ENCODE measurements at places on chromosomes 5 and 9.
A peak's percentile ranks its signal among the peaks of the same experiment; 100 is the strongest.

DNA sequence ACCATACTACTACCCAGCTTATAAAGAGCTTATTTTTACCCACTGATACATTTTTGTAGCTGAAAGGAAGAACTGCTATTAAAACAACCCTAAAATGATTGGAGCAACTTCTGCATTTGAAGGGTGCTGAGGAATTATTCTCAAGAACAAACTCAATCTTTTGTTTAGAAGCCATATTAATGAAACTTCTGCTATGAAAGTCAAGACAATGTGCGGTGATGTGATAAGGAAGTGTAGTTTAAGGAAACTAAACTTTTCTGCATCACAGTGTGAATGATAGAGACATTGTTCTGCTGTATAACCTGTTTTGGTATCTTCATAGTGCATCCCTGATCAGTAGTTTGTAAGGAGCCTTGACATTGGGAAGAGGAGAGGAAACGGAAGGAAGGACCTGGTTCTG lies 408.5 kb downstream of the TMEM38B start:
- no peak for DNase-seq

- DNase-seq, result no peak
Measured at GRCh38 chr9:74443036-74443750, 53.9 kb upstream of the RORB start.

DNA sequence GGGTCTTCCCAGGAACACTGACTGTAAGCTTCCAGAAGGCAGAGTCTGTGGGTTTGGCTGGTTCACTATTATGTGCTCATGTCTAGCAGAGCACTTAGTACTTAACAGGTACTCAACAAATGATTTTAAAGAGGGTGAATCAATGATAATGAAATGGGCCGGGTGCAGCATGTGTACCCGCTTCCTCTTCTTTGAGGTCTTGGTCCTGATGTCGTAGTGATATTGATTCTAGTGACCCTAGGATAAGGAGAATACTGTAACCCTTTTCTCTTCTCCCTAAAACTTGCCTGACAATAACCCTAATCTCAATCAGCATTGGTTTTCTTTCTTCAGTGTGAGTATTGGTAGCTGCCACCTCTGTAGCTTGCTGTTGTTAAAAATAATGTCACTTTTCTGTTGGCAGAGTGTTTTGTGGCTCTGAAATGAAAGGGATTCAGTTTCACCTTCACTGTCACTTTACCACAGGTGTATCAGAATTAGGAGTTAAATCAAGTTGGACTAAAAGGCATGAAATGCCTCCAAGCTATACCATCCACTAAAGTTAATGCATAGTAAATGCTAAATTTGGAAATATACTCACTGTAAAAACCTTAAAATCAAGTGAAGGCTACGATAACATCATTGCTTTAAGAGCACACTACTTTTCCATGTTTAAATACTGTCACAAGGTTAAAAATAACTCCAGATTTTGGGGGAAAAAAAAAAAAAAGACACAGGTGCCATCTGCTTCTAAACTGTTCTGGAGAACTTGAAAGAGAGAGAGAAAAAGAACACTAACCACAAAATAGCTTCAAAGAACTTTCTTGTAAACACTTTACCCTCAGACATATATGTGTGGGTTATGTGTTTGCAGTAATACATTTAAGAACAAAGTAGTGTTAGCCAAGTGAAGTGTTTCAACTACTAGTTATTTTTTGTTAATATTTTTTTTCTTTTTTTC lies 6.0 kb downstream of the CAMK4 start:
- no peak for DNase-seq

DNA sequence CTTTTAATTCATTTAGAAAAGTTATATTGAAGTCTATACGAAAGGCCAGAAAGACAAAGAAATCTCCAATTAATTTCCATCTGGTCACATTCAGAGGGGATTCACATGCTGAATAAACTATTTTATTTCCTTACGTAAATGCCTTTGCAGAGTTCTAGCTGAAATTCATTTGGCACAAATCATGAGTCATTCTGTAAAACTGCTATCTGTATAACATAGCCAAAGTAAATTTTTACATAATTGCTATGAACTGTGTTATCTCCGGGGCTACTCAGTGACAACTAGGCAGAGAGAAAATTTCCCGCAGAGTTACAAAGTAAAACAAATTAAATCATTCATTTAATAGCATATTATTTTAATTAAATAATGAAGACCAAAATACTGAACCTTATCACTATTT lies 463.2 kb upstream of the ADAMTS16 start:
- DNase-seq, result peak; percentile 44

DNA sequence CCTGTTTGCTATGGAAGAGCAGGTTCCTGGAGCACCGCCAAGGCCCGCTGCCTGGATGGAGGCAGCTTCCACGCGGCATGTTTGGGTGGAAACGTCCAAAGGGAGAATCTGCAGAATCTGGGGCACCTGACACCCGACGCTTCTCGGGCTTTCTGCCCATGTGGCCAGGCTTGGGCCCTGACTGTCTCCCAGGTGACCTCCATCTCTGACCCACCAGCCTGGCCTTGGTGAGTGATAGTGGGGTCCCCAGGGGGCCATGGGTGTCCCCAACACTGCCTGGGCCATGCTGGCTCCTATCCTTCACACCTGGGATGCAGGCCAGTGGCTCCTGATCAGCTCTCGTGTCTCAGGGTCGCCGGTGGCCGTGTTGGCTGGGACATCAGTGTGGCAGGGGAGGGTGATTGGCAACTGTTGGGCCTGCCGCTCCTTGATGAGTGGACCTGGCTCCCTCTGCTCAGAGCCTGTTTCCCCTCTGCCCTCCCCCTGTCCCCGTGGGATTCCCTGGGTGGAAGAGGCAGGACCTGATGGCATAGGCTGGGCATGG lies 34.0 kb downstream of the GLT6D1 start:
- no peak for DNase-seq

DNA sequence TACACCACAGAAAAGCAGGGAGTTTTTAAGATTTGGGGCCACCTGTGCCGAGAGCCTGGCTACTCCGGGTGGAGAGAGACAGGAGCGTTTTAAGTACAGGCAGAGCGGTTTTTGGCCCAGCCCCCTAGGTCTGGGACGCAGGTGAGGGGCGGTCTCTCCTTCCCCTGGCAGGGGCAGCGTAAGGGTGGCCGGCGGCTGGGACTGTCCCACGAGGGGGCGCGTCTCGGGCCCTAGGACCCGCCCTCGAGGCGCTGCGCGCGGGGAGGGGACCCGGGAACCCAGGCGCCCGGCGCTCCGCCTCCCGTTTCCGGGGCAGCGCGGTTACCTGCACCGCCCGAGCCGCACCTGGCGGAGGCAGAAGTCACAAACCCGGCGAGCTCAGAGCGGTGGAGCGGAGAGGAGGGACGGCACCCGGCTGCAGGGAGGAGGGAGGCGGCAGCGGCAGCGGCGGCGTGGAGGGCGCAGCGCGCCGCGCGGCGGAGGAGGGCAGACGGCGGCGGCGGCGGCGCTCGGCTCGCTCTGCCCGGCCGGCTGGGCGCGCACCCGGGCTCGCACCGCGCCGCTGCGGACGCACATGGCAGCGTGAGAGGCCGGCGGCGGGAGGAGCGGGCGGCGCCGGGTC lies at the start of gene WWC1:
Gene WWC1, plus strand, starts transcription at position 304 of the 622 bp plus-strand sequence. CDS start 508 bp downstream, outside the sequence.
- peak; percentile 49 for DNase-seq

GRCh38 chr9:91611582-91611981 lies 187.9 kb upstream of the NFIL3 start:
- no peak for DNase-seq

GRCh38 chr9:38263532-38263931 lies 129.0 kb upstream of the ALDH1B1 start:
- DNase-seq, result peak; percentile 66

DNA sequence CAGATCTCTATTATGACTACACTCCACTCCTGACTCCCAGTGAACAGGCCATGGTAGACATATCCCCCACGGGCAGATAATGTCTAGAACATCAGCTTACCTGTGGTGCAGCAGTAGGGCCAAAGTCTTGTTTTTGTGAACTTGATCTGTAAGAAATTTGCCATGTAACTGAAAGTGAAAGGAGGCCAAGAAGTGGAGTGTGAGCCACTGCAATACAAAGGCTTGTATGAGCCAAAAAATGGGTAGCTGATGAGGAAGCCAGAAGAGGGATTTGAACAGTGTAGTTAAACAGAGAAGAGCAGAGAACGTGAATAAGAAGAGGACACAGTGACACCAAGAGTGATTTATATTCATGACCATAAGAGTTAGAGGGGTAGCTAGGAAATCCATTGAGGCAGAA lies 361.7 kb downstream of the DMRT2 start:
- no peak for DNase-seq

DNA sequence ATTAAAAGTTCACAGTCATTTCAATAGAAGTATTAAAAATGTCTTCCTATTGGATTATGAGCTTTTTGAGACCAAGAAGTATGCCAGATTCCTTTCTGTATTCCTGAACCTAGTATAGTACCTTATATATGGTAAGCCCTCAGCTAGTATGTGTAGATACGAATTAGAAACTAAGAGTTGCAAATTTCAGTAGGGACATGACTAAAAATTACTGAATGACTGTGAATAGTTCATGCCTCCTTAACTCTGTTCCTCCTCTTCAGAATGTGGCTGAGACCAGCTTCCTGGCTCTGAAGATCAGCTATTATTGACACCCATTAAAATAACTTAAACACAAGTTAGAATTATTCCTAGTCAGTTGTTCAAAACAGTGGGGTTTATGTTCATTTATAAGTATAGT lies 19.7 kb downstream of the KDM3B start:
- DNase-seq, result no peak

DNA sequence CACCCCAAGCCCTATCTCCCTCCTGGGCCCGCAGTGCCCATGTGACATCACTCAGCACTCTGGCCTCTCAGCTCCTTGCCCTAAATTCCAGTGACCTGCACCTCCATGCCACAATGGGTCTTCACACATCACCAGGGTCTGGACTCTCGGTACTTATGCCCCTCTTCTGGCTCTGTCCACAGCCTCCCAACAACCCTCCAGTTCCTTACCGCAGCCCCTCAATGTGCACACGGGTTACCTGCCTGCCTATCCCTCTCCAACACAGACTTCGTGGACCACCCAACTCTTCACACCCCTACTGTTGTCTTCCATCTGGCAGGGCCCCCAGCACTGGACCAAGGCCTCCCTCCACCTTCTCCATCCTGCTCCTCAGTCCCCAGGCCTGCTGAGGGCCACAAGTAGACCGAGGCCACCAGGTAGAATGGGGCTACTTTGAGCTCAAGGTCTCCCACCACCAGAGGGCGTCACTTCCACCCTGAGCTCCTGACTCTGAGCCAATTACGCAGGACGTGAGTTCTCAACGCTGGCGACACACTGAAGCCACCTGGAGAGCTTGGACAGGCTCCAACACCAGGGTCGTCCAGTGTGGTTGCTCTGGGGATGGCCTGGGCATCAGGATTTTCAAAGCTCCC lies 172.1 kb downstream of the GABBR2 start:
- no peak for DNase-seq

- DNase-seq, result no peak
Measured at GRCh38 chr5:167947306-167947705, 344.1 kb upstream of the WWC1 start.

DNA sequence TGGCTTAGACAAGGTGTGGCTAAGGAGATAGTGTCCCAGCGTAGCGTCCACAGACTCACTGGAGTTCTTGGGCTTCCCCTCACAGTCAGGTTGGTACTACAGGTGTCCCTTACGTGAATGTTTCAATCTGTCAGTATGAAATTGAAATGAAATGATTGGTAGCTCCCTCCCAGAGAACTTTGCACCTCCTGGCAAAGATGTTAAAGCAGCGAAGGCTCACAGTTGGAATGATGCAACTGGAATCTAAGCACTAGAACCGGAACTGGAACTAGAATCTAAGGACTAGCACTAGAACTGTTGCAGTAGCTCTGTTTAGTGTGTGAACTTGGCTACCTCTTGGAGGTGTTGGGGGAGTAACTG lies 1.1 kb downstream of the SLC31A1 start:
- peak; percentile 36 for DNase-seq

- DNase-seq, result no peak
Measured at GRCh38 chr9:127634021-127634420, 21.9 kb downstream of the STXBP1 start.

- no peak for DNase-seq
Measured at GRCh38 chr5:169429044-169429443, 128.1 kb upstream of the SLIT3 start.

GRCh38 chr5:132684491-132684890 lies 10.7 kb downstream of the IL4 start:
- no peak for DNase-seq

GRCh38 chr9:124392871-124393460 lies 22.3 kb downstream of the PSMB7 start:
- peak; percentile 89 for DNase-seq
